SJSA1 (cell line): ENCODE measurements at places on chromosomes 1 and 21.

- no peak overlapping the region for H3K27ac ChIP-seq
- DNase-seq: no peak
- no peak overlapping the region for H3K4me3 ChIP-seq
- H3K27me3 ChIP-seq: no peaks in the 10 kb centered on the region
- H3K4me1 ChIP-seq: no peaks in the 10 kb centered on the region
Measured at GRCh38 chr1:199508653-199509052, 518.9 kb upstream of the NR5A2 start.

GRCh38 chr1:151594143-151594625, 17.7 kb upstream of the SNX27 start:
- H3K4me3 ChIP-seq: no peak overlapping the region
- peak; percentile 67 for DNase-seq
- H3K27ac ChIP-seq: no peak overlapping the region

DNA sequence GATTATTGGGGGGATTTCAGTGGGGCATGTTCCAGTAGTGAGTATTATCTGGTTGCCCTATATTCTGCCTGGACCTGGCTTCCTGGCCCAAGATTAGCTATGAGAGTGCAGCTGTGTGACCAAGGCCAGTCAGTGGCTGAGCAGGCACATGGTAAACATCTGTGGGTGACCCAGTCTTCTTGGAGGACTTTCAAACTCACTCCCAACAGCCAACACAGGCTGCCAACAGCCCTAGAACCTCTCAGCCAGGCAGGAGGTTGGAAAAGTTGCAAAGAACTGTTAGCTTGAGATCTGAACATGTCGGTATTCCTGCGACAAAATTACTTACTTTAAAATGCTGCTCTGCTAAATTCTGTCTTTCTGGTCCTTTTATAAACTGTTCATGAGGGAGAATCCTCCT, 192.4 kb downstream of the TGFBR3 start:
- H3K4me3 ChIP-seq: no peak overlapping the region
- no peaks in the 10 kb centered on the region for H3K4me1 ChIP-seq
- no peaks in the 10 kb centered on the region for H3K36me3 ChIP-seq
- no peaks in the 10 kb centered on the region for H3K27me3 ChIP-seq

- H3K36me3 ChIP-seq: no peaks in the 10 kb centered on the region
- no peak overlapping the region for H3K4me3 ChIP-seq
- peaks cover 21% of the 10 kb centered on the region for H3K4me1 ChIP-seq
Measured at GRCh38 chr1:206754011-206754410, 16.6 kb upstream of the IL19 start.

DNA sequence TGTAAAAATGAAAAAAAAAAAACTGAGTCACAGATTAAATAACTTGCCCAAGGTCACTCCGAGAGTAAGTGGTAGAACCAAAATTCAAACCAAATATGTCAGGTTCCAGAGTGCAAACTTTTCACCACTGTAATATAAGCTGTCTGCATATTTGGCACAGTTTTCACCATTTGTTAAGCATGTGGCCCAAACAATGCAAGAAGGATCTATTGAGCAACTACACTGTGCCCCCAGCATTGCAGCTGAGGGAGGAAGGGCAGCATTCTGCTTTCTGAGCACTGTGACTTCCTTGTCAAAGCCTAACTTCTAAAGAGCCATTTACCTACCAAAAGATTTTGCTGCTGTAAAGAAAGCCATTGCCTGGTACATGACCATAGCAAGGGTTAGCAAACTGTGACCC, 133.4 kb downstream of the SYT2 start:
- peak; percentile 68 for DNase-seq
- peaks cover 24% of the 10 kb centered on the region for H3K36me3 ChIP-seq
- no peaks in the 10 kb centered on the region for H3K27me3 ChIP-seq
- no peak overlapping the region for H3K4me3 ChIP-seq
- H3K27ac ChIP-seq: peak overlapping the region; percentile 70

DNA sequence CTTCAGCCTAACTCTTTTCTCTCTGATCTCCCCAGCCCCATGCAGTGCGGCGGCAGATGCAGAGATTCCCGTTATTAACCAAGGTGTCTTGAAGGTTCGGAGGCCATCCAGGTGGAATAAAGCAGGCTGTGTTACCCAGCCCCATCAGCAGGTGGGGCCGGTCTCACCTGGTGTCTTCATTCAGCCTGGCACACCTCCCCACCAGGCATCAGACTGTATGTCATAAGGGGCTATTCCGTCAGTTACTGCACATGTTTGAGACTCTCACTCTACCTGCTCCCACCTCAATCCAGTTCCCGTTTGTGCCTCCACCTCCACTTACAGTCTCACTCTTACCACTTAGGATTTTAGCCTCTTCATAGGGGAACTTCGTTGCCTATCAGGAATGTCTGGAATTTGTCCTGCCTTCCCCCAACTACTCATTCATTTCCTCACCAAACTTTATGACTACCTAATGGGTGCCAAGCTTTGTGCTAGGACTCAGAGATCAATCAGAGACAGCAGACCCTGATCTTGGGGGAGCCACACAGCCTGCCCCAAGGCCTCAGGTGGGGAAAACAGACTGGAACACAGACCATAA, 170.2 kb downstream of the PLPP3 start:
- no peaks in the 10 kb centered on the region for H3K36me3 ChIP-seq
- no peaks in the 10 kb centered on the region for H3K27me3 ChIP-seq
- H3K4me3 ChIP-seq: no peak overlapping the region
- no peak for DNase-seq
- H3K4me1 ChIP-seq: peaks cover 37% of the 10 kb centered on the region

- H3K27ac ChIP-seq: peak overlapping the region; percentile 97
- no peak for DNase-seq
- H3K36me3 ChIP-seq: peaks cover 11% of the 10 kb centered on the region
- peaks cover 62% of the 10 kb centered on the region for H3K4me1 ChIP-seq
- peaks cover 25% of the 10 kb centered on the region for H3K27me3 ChIP-seq
Measured at GRCh38 chr1:212609701-212610574, 1.4 kb downstream of the ATF3 start.

DNA sequence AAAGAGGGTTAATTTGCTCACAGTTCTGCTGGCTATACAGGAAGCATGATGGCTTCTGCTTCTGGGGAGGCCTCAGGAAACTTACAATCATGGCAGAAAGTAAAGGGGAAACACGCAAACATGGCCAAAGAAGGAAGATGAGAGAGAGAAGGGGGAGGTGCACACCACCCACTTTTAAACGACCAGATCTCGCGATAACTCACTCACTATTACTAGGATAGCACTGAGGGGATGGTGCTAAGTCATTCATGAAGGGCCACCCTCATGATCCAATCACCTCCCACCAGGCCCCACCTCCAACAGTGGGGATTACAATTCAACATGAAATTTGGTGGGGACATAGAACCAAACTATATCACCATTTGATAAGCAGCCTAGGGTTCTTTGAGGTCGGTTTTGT, 2.4 kb upstream of the C1orf115 start:
- H3K27me3 ChIP-seq: peaks cover 10% of the 10 kb centered on the region; the same call in 1 of the 2 replicates
- H3K27ac ChIP-seq: no peak overlapping the region
- H3K4me1 ChIP-seq: peaks cover 17% of the 10 kb centered on the region
- no peaks in the 10 kb centered on the region for H3K36me3 ChIP-seq
- DNase-seq: no peak

GRCh38 chr1:97849345-97850340, 71.2 kb downstream of the DPYD start:
- peak overlapping the region; percentile 61 for H3K27ac ChIP-seq
- DNase-seq: peak; percentile 78
- no peak overlapping the region for H3K4me3 ChIP-seq
- H3K36me3 ChIP-seq: no peaks in the 10 kb centered on the region
- H3K4me1 ChIP-seq: peaks cover 13% of the 10 kb centered on the region

GRCh38 chr1:215958841-215959240, 391.7 kb downstream of the KCTD3 start:
- no peak overlapping the region for H3K4me3 ChIP-seq
- DNase-seq: no peak
- H3K27ac ChIP-seq: no peak overlapping the region
- H3K27me3 ChIP-seq: 0 out of 2 replicates have a peak, but pooled peaks cover 13% of the 10 kb centered on the region
- no peaks in the 10 kb centered on the region for H3K4me1 ChIP-seq

- DNase-seq: no peak
- peaks cover 15% of the 10 kb centered on the region for H3K4me1 ChIP-seq
- H3K27ac ChIP-seq: no peak overlapping the region
- peaks cover 59% of the 10 kb centered on the region for H3K27me3 ChIP-seq
- peak overlapping the region; percentile 78 for H3K4me3 ChIP-seq
- H3K36me3 ChIP-seq: 0 out of 2 replicates have a peak, but pooled peaks cover 3% of the 10 kb centered on the region
Measured at GRCh38 chr1:162070094-162070748, 730 bp downstream of the NOS1AP start.

DNA sequence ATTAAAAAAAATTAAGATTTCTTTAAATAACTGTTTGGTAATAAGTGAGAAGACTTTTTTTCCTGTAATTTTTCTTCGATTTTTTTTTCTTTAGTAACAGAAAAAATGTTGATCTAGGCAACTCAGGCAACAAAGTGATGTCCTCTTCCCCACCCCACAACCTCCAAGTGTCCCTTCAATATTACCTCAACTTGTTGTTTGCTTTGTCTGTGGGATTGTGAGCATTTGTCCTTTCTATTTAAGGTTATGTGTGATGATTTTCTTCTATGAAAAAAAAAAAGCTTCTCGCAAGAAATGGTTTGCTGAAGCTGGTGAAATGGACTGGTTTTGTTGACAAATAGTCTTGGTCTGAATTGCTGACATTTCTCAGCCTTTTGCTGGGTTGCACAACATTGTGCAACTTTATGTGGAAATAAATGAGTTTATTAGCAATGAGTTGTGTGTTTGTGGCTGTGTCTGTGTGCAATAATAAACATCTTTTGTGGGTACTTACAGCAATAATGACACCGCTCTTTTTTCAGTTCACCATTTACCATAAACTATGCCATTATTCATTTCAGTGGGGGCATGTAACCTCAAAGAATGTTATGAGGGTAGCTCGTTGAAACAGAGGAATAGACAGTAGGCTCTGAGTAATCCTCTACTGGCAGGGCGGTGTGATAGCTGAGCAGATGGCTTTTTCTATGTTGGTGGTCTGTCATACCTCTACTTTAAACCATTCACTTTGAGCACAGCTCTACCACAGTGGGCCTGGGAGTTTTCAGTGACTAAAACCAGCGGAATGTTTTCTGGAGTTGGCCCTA, 218.4 kb downstream of the HLX start:
- no peaks in the 10 kb centered on the region for H3K27me3 ChIP-seq
- no peak overlapping the region for H3K4me3 ChIP-seq
- H3K36me3 ChIP-seq: no peaks in the 10 kb centered on the region
- peak overlapping the region; percentile 90 for H3K27ac ChIP-seq
- DNase-seq: peak; percentile 88

GRCh38 chr1:184299406-184299790, 87.4 kb upstream of the C1orf21 start:
- no peaks in the 10 kb centered on the region for H3K36me3 ChIP-seq
- H3K27me3 ChIP-seq: no peaks in the 10 kb centered on the region
- peak overlapping the region; percentile 63 for H3K27ac ChIP-seq
- H3K4me3 ChIP-seq: no peak overlapping the region

DNA sequence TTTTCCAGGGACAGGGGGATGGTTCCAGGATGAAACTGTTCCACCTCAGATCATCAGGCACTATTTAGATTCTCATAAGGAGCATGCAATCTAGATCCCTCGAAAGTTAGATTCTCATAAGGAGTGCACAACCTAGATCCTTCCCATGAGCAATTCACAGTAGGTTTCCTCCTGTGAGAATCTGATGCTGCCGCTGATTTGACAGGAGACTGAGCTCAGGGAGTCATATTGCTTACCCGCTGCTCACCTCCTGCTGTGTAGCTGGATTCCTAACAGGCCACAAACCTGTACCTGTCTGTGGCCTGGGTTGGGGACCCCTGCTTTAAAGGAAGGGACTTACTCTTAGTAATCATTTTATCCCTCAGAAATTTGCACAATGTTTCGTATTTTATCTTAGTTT, 9.3 kb downstream of the CTH start:
- H3K27ac ChIP-seq: no peak overlapping the region
- no peak overlapping the region for H3K4me3 ChIP-seq
- no peak for DNase-seq
- H3K4me1 ChIP-seq: no peaks in the 10 kb centered on the region

- H3K4me1 ChIP-seq: peaks cover under 1% of the 10 kb centered on the region; the same call in 1 of the 2 replicates
- peaks cover 64% of the 10 kb centered on the region for H3K36me3 ChIP-seq
- no peak overlapping the region for H3K27ac ChIP-seq
- DNase-seq: no peak
- H3K27me3 ChIP-seq: no peaks in the 10 kb centered on the region
- H3K4me3 ChIP-seq: no peak overlapping the region
Measured at GRCh38 chr1:224387302-224387912, 30.7 kb downstream of the CNIH4 start.

- peaks cover 14% of the 10 kb centered on the region for H3K27me3 ChIP-seq
- no peak for DNase-seq
- no peak overlapping the region for H3K4me3 ChIP-seq
- H3K4me1 ChIP-seq: no peaks in the 10 kb centered on the region
- H3K27ac ChIP-seq: no peak overlapping the region
- no peaks in the 10 kb centered on the region for H3K36me3 ChIP-seq
Measured at GRCh38 chr1:162213281-162213912, 143.9 kb downstream of the NOS1AP start.

- H3K27me3 ChIP-seq: no peaks in the 10 kb centered on the region
- no peak overlapping the region for H3K4me3 ChIP-seq
- no peaks in the 10 kb centered on the region for H3K36me3 ChIP-seq
- peaks cover 31% of the 10 kb centered on the region for H3K4me1 ChIP-seq
- DNase-seq: no peak
Measured at GRCh38 chr21:45064091-45064490, 10.3 kb upstream of the ADARB1 start.

DNA sequence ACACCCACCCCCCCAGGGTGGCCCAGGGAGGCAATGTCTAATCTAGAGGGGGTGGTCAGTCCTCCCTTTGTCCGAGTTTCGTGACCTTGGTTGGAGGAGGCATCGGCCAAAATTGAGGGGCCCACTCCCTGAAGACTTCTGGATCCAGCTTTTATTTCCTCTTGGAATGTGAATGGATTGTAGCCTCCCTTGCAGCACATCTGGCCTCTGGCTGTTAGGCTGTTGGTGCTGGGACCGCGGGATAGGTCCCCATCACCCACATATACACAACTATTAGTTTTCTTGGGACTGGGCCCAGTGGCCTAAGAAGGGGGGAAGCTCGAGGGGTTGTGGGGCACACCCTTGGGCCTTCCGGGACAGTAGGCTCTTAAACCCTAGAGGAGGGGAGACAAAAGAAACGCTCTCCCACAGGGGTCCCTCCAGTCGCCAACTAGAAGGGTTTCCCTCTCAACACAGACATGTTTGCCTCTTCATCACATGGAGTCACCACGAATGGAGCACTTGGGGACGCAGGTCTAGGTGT, 2.5 kb downstream of the LHX4 start:
- H3K4me1 ChIP-seq: peaks cover 22% of the 10 kb centered on the region
- no peak for DNase-seq
- no peak overlapping the region for H3K4me3 ChIP-seq
- H3K27me3 ChIP-seq: peaks cover 47% of the 10 kb centered on the region
- H3K27ac ChIP-seq: no peak overlapping the region
- no peaks in the 10 kb centered on the region for H3K36me3 ChIP-seq

GRCh38 chr1:109733236-109733870, 7.5 kb downstream of the GSTM3 start:
- peaks cover 23% of the 10 kb centered on the region for H3K36me3 ChIP-seq
- no peaks in the 10 kb centered on the region for H3K4me1 ChIP-seq
- H3K27ac ChIP-seq: no peak overlapping the region
- H3K27me3 ChIP-seq: no peaks in the 10 kb centered on the region
